Posterior cingulate gyrus (tissue), 11 donors: ENCODE measurements at places on chromosomes 1 and 21.

DNA sequence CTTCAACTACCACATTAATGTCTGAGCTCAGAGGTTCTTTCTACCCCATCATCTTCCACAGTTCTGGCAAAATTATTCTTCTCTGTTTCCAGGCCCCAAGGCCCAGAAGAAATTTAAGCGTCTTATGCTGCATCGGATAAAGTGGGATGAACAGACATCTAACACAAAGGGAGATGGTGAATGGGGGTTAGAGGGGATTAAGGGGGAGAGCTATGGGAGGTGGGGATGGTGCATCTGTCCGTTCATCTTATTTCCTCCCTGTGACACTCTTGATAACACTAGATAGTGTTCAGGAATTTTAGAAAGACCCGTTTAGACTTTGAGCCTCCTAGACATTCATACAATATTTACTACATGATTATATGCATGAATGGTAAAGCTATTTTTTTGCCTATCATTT is 17.6 kb upstream of the RPRD2 start:
- DNase-seq, result no peak

- DNase-seq, result no peak
Measured at GRCh38 chr1:78884685-78885452, 121.7 kb downstream of the ADGRL4 start.

- DNase-seq, result no peak
Measured at GRCh38 chr1:227766015-227766634, 30.9 kb downstream of the SNAP47 start.

- DNase-seq, result no peak
Measured at GRCh38 chr1:157984469-157984868, 9.0 kb upstream of the KIRREL1 start.

GRCh38 chr1:212738330-212738729 is 38.7 kb upstream of the BATF3 start:
- DNase-seq, result no peak

DNA sequence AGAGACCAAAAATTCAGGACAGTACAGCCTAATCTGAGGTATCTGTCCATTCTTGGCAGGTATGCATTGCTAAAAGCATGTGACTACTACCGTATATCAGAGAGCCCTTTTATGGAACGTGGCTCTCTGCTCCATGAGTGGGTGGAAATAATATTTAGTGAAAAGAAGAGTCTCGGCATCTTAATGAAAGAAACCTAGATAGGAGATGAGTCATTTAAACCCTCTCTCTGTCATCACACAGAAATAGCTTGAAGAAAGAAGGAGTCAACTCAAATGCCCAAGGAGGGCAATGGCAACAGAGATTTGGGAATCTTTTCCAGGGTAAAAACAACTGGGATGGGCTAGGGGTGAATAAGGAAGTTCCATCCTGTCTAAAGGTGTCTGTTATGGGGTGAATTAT is 528.2 kb downstream of the SMYD3 start:
- DNase-seq, result no peak

DNA sequence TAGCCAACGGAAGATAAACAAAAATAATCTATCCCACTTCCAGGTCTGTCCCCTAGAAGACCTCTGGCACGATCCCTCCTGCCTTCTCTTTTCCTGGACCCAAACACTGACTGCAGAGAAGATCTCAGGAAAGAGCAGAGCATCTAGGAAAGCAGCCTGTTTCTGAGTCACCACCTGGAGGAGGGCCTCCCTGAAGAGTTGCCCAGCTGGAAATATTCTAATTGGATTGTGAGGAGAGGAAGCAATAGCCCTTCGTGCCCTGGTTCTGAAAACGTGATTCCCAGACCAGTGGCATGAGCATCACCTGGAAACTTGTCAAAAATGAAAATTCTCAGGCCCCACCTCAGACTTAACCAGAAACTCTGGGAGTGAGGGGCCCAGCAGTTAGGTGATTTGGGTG is 411.1 kb downstream of the SETD4 start:
- no peak for DNase-seq

GRCh38 chr1:53413175-53414001 is 45.8 kb upstream of the DMRTB1 start:
- peak; percentile 26 for DNase-seq

DNA sequence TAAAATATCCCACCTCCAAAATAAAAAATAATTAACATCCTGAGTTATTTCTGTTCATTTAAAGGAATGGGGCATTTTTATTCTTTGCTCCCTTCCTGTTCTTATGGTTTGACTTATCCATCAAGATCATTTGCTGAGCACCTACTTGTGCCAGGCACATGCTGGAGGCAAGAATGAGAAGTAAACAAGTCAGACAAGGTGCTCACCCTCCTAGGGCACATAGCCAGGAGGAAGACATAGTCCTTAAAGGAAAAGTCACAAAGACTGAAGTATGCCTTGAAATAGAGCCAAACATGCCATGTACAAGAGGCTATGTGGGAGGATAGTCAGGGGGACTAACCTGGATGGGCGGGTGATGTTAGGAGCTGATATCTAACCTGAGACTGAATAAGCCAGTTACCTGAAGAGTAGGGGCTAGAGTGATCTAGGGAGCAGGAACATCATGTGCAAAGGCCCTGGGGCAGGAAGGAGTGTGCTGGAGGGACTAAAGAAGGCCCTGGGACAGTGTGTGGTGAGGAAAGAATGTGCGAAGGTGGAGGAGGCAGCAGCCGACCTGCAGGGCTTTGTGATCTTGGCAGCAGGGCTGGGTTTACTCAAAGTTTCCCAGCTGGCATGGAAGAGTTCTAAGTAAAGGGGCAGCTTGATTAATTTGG is 233.5 kb downstream of the MATN1 start:
- DNase-seq, result no peak

- no peak for DNase-seq
Measured at GRCh38 chr1:2337081-2337480, 54.3 kb downstream of the MORN1 start.

DNA sequence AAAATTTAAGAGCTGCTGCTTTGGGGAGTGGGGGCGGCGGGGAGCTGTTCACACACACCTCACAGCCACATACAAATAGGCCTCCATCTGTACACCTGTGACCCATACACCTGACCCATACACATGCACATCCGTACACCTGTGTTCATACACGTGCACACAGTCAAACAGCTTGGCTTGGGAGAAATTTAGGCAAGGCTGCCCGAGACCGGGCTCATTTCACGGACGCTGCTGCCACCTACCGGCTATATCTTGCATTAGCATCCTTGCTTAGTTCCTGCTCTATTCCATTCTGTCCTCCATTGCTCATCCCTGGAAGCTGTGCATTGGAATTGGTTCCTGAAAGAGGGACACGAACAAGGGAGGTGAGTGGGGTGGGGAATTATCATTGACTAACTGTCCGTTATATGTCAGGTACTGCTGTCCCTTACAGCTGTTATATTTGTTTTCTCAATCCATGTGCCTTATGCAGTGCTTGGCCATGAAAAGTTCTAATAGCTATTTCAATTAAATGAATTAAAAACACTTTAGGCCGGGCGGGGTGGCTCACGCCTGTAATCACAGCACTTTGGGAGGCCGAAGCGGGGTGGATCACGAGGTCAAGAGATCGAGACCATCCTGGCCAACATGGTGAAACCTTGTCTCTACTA is 37.1 kb upstream of the EPB41 start:
- DNase-seq, result peak; percentile 82

DNA sequence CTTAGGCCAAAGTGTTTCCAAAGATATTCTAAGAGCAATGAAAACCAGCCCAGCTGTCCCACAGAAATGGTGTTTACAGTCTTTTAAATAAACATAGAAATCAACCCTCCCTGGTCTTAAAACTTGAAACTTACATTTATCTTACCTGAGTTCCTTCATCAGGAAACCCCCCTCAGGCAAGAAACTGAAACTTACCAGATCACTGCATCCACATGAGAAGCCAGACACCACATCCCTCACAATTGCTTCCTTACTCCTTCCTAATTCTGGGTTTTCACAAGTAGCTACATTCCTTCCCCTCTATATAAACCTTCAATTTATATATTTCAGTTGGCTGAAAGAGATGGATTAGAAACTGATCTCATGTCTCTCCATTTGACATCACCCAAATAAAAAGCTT is 563.0 kb upstream of the CHRM3 start:
- no peak for DNase-seq

GRCh38 chr1:211018690-211019089 is 115.3 kb downstream of the KCNH1 start:
- DNase-seq, result no peak

DNA sequence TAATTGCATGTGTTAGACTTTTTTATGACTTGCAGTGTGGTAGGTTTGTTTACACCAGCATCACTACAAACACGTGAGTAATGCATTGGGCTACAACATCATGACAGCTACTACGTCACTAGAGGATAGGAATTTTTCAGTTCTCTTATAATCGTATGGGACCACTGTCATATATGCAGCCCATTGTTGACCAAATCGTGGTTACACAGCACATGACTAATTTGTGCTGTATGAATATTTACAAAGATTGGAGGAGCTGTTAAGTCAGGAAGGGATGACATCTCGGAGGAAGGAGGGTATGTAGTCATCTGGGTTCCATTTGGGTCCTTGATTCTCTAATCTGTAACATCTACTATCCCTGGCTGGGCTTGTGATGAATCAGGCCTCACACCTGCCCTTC is 270.9 kb downstream of the TNR start:
- no peak for DNase-seq

DNA sequence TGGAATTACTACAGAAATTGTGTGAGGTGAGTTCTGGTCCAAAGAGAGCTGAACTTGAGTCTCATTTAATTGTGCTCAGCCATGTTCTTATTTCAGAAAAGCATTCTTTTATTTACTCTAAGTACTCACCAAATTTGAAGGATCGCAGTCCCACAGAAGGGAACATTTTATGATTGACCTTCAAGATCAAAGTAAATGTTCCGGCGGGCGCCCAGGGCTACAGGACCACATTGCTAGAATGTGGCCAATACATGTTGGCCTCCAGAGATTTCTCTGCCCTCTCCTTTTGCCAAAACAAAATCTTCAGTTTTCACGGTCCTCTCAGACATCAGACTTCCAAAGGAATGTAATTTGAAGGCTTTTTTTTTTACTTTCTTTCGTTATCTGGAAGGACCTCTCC is 237.8 kb downstream of the FMN2 start:
- no peak for DNase-seq

DNA sequence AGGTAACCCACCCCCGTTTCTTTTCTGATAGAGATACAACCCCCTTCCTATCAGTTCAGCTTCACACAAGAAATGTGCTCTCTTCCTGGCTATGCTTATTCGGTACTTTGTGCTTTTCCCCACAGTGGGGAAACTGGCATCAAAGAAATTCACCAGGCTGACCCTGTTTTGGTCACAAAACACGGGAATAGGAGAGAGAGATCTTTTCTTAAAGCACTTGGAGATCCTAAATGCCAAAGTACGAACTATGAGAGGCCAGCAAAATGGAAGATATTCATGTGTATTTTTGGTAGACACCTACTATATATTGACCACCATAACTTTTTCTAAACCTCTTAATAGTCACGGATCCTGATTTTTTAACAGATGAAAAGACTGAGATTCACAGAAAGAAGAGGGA is 30.0 kb downstream of the SLC30A10 start:
- DNase-seq, result no peak

GRCh38 chr1:3743421-3743820 is 8.8 kb upstream of the CCDC27 start:
- DNase-seq, result no peak

DNA sequence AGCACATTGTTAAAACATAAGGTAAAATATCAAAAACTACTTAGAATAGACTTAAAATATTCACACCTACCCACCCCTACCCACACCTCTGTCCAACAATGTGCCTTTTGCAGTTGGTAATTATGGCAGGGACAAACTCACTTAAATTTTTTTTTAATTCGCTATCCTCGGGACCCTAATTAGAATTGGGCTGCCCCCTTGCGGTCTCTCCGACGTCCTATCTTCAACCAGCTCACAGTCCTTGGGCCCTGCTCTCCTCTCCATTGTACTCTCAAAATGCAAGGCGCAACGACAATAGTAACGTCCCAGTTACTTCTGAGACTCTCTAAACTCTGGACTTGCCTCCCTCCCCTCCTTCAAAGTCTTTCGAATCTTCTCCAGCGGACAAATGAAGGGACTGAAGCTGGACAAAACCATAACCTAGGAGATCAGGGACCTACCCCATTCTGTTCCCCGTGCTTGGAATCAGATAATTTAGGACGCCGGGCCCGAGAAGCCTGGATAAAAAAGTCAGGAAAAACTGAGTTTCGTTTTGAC is 1.1 kb upstream of the CIART start:
- DNase-seq, result peak; percentile 74

DNA sequence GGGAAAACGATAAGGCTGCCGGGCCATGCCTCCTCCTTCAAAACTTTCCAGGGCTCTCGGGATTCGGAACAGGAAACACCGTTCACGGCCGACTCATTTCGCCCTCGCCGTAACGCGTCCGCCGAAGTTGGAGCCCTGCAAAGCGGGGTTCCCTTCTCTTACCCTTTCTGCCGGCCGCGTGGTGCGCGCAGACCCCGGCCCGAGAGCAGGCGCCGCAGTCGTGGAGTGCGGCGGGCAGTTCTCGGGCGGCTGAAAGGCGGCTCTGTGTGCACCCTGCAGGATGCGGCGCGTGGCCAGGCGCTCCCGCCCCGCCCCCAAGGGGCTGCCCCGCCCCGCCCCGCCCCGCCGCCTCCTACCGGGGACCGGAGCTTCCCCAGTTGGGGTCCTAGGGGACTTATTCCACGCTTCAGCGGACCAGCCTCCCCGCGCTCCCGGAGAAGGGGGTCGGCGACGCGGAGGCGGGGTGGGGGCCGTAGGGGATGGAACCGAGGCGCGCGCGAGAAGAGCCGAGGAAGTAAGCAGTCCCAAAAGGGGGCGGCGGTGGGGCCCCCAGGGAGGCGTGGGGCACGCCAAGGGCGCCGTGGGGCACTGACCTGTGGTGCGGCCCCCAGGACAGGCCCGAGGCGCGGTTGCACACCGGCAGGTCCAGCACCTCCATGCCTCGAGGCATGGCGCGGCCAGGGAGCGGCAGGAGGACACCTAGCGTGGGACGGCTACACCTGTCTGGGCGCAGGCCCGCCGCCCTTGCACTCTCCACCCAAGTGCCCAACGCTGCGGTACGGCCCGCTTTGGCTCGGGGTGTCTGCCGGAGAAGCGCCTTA is at the start of gene MCOLN2:
Gene MCOLN2 (minus strand): TSS at position 268 of the 821 bp plus-strand sequence. CDS start 241 bp downstream, at position 27.
- peak; percentile 84 for DNase-seq

GRCh38 chr1:41739061-41739955 is 179.4 kb downstream of the HIVEP3 start:
- DNase-seq, result peak; percentile 63

GRCh38 chr1:37476087-37476452 is 1.7 kb downstream of the ZC3H12A start:
- no peak for DNase-seq

DNA sequence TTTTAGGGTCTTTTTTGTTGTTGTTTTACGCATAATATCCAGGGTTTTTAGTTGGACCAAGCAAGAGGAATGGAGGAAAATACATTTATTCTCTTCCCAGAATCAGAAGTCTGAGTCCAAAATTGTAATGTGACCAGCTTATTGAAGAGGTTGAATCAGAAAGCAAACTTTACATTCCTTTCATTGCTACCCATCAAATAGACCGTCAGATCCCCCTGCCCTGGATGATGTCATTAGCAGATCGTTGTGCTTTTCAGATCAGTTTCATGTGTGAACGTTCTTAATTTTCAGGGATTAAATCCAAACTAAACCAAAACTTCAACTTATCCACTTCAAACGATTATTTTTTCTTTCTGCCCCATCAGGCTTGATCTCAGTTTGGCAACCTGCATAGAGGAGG is 85.7 kb upstream of the NGF start:
- no peak for DNase-seq
